ENCODE measurements at places on chromosomes 16 and 17. TPM values are rescaled to one million over a fixed set of nuclear protein-coding genes. Genes with fewer than 3 reads are reported as not detected.

DNA sequence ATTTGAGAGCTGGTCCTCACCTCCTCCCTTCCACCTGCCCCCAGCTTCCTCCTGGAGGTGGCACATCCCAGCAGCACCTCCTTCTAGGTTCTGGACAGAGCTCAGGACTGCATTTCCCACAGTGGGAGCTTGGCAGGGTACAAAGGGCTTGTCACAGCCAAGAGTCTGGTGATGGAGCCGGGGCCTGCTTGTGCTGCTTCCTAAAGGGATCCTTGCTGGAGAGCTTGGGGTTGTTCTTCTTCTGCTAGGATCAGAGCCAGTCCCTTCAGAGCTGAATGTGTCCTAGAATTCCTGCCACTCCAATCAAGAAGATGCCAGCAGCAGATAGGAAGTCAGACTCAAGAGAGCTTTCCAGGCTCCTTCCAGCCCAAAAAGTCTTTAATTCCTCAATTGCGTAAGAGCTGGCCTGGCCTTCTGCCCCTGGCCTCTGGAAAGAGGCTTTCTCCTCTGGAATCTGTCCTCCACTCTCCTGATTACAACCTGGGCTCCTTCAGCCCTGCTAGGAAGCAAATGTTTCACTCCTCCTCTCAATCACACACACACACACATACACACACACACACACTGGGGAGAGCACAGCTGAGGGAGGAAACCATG is 4.4 kb downstream of the CD300E start:
- DNase-seq = no peak

DNA sequence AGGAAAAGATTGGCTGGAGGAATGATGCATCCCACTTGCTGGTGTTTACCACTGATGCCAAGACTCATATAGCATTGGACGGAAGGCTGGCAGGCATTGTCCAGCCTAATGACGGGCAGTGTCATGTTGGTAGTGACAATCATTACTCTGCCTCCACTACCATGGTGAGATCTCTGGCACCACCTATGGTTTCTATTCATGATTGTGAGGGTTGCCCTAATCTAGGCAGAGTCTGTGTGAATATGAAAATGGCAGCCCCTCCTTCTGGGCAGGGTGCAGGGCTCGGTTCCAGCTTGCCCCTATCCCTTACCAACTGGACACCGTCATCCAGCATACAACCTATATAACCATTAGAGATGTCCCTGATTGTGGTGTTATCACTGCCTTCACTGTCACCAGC is 33.4 kb downstream of the ITGB3 start:
- DNase-seq = no peak

DNA sequence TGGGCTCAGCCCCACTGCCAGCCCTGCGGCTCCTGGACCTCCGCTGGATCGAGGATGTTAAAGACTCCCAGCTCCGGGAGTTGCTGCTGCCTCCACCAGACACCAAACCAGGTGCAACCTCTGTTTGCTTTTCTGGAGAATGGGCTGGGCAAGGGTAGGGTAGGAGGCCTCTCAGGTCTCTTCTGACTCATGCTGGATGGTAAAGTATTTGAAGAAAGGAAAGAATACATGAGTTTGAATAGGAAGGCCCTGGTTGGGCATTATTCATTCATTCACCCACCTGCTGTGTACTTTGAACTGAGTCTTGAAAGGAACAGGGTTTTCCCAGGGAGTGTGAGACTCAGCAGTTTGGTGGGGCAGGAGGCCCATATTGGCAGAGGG is 6.5 kb upstream of the ORAI3 start:
- no peak for DNase-seq

DNA sequence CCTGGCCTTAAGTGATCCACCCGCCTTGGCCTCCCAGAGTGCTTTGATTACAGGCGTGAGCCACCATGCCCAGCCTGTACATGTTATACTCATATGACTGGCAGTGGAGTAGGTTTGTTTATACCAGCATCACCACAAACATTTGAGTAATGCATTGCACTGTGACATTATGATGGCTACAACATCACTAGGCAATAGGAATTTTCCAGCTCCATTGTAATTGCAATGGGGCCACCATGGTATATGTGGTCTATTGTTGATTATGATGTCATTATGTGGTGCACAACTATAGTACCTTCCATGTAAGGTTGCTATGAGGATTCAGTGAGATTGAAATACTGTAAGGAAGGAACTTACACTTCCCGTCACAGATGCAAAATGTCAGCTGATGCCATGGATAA is 168.9 kb downstream of the COPRS start:
- no peak for DNase-seq

DNA sequence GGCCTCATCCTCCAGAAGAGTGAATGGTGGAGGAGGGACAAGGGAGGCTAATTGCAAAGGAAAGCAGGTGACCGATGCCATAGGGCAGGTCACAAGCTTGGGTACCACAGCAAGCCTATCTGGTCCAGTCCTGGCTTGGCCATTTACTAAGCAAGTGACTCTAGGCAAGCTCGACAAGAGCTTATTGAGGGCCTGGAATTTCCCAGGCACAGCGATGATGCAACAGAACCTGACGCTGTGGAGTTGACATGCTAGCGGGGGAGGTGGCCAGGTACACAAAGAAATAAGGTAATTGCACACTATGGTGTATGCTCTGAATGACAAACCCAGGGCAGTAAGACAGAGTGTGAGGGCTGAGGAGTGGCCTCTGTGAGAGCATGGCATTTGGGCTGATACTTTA is 98.5 kb downstream of the PGS1 start:
- no peak for DNase-seq

- no peak for DNase-seq
Measured at GRCh38 chr17:76539631-76540271, at the start of gene PRCD. Gene PRCD (plus strand): TSS chr17:76540044. CDS start chr17:76540142, 98 bp downstream.

DNA sequence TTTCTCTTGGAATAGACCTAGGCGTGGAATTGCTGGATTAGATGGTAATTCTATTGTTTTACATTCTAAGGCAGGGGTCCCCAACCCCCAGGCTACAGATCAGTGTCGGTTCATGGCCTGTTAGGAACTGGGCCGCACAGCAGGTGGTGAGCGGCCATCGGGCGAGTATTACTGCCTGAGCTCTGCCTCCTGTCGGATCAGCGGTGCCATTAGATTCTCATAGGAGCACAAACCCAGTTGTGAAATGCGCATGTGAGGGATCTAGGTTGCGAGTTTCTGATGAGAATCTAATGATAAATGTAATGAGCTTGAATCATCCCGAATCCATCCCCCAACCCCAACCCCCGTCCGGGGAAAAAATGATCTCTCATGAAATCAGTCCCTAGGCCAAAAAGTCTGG is 23.0 kb downstream of the NLRC5 start:
- DNase-seq = no peak

GRCh38 chr17:73813201-73813600 is 169.0 kb upstream of the SDK2 start:
- DNase-seq = no peak

DNA sequence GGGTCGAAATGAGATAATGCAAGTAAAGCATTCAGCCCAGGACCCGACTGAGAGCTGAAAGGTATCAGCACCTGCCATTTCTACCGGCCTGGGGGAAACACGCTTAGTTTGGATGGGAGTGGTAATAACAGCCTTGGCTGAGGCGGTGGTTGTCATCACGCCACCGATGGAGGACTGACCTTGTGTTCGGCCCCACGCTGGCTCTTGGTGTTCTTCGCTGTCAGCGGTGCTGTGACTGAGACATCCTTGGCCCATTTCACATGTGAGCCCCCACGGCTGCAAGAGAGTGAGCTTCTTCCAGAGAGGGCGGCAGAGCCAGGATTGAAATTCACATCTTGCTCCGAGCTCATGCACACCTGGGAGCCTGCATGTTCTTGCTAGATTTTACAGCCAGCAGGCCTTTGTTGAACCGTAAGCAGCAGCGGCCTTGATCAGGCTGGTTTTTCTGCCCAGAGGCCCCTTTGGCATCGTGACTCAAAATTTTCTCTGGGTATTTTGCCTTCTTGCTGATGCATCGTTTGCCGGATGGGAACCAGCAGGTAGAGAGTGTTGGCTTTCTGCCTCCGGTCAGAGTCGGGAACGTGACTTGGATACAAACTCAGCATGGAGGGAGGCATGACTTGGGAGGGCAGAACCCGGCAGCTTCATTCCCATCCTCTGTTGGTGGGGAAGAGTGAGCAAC is 341.5 kb downstream of the SNX29 start:
- no peak for DNase-seq

DNA sequence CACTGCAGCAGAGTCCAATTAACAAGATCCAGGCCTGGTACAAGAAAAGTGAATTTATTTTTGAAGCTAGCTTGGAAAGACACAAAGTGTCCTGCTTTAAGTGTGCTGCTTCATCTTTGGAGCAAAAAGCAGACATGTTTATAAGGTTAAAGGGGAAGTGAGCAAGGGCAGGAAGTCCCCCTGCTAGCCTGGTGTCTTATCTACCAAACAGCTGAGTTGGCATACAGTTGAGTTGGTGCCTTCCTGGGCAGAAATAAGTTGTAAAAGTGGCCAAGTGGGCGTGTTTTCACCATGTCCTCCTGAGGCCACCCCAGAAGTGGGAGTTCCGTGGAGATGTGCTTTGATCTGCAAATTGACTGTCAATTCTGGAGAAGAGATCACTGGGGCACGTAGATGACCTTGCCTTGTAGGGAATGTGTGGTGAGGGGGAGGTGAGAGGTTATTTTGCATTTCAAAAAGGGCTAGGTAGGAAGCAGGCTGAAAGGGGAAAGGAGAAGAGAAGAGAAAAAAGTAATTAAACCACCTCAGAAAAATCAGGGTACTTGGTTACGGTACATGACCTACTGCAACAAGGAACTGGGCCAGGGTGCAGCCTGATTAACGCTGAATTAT is 38.3 kb upstream of the HSBP1 start:
- no peak for DNase-seq

- no peak for DNase-seq
Measured at GRCh38 chr17:72691017-72691416, 401.5 kb downstream of the SLC39A11 start.

- no peak for DNase-seq
Measured at GRCh38 chr17:55332296-55333041, 67.7 kb downstream of the HLF start.

GRCh38 chr16:82011199-82011641 is at the start of gene SDR42E1:
Gene SDR42E1 (minus strand): TSS chr16:82011470. CDS start chr16:82000858, 10,612 bp downstream.
- peak; percentile 68 for DNase-seq

- no peak for DNase-seq
Measured at GRCh38 chr16:66525396-66526180, 24.3 kb downstream of the TK2 start.

GRCh38 chr17:9285602-9286427 is 264.5 kb downstream of the NTN1 start:
- DNase-seq = no peak

DNA sequence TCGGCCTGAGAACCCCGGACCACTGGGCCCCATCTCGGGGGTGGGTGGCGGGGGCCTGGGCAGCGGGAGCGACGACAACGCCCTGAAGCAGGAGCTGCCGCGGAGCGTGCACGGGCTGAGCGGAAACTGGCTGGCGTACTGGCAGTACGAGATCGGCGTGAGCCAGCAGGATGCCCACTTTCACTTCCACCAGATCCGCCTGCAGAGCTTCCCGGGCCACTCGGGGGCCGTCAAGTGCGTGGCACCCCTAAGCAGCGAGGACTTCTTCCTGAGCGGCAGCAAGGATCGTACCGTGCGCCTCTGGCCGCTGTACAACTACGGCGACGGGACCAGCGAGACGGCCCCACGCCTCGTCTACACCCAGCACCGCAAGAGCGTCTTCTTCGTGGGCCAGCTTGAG is 8.9 kb upstream of the SERPINF2 start:
- DNase-seq = no peak

- no peak for DNase-seq
Measured at GRCh38 chr16:24950275-24950674, 64.9 kb downstream of the ARHGAP17 start.

DNA sequence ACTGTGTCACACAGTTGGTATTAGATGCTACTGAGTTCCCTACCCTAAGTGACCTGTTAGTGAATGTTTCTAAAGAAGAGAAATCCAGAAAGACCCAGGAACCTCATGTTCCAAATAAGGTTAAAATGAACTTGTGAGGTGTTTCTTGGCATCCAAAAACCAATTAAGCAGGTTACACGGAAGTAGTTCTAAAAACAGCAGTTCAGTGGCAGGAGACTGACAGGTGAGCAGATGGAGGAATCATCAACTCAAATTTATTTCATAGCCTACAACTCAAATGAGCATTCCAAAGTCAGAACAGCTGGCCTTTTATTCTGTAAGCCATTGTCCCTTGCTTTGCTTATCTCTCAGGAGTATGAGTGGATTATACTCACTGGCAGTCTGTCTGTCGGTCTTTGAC is 188.3 kb downstream of the IRX3 start:
- no peak for DNase-seq

DNA sequence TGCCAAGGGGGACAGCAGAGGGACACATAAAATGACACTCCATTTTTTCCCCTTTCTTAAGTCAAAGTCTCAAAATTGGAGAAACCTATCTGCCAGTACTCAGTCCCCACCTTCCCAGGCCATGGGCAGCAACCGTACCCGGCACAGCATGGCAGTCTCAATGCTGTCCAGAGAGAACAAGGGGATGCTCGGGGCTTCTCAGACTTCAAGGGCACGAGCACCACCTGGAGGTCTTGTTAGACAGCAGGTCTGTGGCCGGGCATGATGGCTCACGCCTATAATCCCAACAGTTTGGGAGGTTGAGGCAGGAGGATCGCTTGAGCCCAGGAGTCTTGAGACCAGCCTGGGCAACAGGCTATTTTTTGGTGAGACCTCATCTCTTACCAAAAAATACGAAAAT is 3.2 kb downstream of the DNAH17 start:
- DNase-seq = peak; percentile 26

GRCh38 chr17:65349916-65350315 is 211.5 kb downstream of the AXIN2 start:
- DNase-seq = no peak

GRCh38 chr16:68768771-68769170 is 31.7 kb downstream of the CDH1 start:
- no peak for DNase-seq

- DNase-seq = no peak
Measured at GRCh38 chr16:10897134-10897533, 20.1 kb downstream of the CIITA start.

GRCh38 chr16:3042376-3042775 is 4.0 kb upstream of the MMP25 start:
- DNase-seq = no peak

The B9D1 gene
- 3.1 TPM for total RNA-seq

The CALB2 gene
- not detected for total RNA-seq

The TMC7 gene
- total RNA-seq = not detected

The C16orf96 gene
- total RNA-seq = not detected

The CCL15 gene
- total RNA-seq = not detected

The HOXB1 gene
- not detected for total RNA-seq

The CACNG1 gene
- total RNA-seq = not detected

The HP gene
- not detected for total RNA-seq

All from activated CD4-positive, alpha-beta memory T cell treated with anti-CD3 and anti-CD28 coated beads, Interleukin-2, amount 10 ng/mL, durations not matched to agents 7 days and 5 days (primary cell).